Gastroesophageal sphincter (tissue), 4 donors: ENCODE measurements at places on chromosomes 4 and X.
A peak's percentile ranks its signal among the peaks of the same experiment; 100 is the strongest.

DNA sequence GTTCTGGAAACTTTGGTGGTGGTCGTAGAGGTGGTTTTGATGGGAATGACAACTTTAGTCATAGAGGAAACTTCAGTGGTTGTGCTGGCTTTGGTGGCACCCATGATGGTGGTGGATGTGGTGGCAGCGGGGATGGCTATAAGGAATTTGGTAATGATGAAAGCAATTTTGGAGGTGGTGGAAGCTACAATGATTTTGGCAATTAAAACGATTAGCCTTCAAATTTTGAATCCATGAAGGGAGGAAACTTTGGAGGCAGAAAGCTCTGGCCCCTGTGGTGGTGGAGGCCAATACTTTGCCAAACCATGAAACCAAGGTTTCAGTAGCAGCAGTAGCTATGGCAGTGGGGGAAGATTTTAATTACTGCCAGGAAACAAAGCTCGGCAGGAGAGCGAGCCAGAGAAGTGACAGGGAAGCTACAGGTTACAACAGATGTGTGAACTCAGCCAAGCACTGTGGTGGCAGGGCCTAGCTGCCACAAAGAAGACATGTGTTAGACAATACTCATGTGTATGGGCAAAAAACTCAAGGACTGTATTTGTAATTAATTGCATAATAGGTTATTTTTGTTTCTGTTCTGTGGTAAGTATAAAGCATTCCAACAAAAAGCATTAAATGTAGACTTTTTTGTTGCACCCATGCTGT, 23.2 kb upstream of the SOD3 start:
- ATAC-seq, result no peak

DNA sequence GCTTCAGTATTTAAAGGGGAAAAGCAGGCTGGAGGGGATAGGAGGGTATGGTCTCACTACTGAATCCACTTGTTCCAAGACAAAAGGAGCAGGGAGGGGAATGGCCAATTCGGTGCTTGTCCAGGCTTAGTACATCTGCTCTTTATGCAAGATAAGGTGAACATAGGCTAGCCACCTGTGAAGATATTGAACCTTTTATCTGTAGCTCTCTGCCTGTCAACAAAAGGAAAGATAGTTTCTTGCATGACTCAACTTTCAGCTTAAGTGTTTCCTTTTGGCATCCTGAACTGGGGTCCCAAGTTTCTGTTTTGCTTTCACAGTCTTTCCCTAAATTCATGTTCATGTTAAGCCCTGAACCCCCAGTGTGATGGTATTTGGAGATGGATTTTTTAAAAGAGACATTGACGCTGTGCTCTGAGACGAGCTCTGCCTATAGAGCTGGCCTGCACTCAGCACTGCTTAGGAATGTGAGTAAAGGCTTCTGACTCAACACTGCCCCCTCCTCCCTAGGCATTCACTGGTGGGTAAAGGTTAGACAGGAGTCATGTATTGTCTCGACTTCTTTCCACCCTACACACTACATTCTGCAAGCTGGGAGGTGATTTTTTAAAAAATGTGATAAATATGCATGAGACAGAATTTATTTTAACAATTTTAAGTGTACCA, 28.2 kb downstream of the FAM149A start:
- ATAC-seq, result no peak

DNA sequence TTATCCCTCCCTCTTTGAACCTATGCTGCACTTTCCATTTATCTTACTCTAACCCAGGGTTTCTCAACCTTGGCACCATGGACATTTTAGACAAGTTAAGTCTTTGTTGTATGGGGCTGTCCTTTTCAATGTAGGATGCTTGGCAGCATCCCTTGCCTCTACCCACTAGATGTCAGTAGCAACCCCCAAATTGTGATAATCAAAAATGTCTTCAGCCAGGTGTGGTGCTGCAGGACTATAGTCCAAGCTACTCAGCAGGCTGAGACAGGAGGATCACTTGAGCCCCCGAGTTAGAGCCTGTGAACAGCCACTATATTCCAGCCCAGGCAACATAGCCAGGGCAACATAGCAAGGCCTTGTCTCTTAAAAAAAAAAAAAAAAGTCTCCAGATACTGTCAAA, 7.0 kb downstream of the LRCH2 start:
- no peak for ATAC-seq

- no peak for ATAC-seq
Observed at GRCh38 chr4:171846232-171846631, 33.0 kb downstream of the GALNTL6 start.

- ATAC-seq, result no peak
Observed at GRCh38 chrX:38847206-38847902, 46.1 kb downstream of the MID1IP1 start.

- no peak for ATAC-seq
Observed at GRCh38 chr4:41678086-41678816, 70.3 kb downstream of the PHOX2B start.

GRCh38 chr4:109985993-109986974, 73.6 kb downstream of the EGF start:
- ATAC-seq, result no peak

GRCh38 chr4:128540122-128540521, 252.5 kb upstream of the PGRMC2 start:
- ATAC-seq, result no peak

- ATAC-seq, result peak; percentile 66
Observed at GRCh38 chrX:154409222-154409871, at the start of gene DNASE1L1. DNASE1L1 (minus strand) TSS chrX:154409254; CDS start chrX:154405568, 3,686 bp downstream.

- ATAC-seq, result no peak
Observed at GRCh38 chr4:1465173-1466033, 59.2 kb upstream of the NKX1-1 start.

GRCh38 chrX:122094611-122095010, 1047.2 kb downstream of the GLUD2 start:
- ATAC-seq, result no peak

GRCh38 chrX:131059246-131059645, 1.1 kb downstream of the ARHGAP36 start:
- ATAC-seq, result no peak

GRCh38 chrX:14359727-14360126, 169.6 kb upstream of the GLRA2 start:
- ATAC-seq, result no peak

GRCh38 chr4:63578383-63578782, 830.9 kb downstream of the TECRL start:
- no peak for ATAC-seq

DNA sequence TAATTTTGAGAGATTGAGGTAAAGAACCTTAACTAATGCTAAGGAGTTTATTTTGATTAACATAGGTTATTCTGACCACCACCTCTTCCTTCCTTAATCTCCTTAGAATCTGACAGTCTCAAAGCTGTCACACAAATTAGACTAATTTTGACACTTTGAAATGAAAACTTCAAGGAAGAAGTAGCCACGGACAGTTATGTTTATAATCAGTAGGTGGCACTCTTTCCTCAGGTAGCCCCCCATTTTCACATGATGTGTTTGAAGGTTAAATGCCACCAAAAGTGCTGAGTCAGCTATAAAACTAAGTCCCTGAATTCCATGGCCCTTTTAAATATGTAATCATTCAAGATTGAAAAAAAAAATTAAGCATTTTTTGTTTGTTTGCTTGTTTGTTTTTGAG, 22.4 kb downstream of the TMEM33 start:
- ATAC-seq, result no peak

- no peak for ATAC-seq
Observed at GRCh38 chr4:159178979-159179969, 76.4 kb downstream of the RAPGEF2 start.

DNA sequence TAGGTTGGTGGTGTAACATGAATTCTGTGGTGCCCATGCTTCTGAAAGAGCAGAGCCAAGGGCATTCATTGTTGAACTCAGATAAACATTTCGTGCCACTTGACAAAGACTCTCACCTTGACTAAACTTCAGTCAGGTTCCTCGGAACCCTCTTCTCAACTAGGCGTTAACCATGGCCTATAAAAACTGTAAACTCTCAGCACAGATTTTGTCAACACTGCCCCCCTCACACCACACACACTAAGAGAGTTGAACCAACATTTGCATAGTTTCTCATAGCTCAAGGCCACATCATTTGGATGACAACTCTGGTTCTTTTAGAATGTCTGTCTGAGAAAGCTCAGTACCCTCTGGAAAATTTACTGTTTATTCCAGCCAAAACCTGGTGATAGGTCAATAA, 28.1 kb downstream of the CASP6 start:
- ATAC-seq, result no peak

- ATAC-seq, result no peak
Observed at GRCh38 chr4:135359128-135359527, 1157.5 kb upstream of the PABPC4L start.

GRCh38 chr4:170682558-170683294, 593.0 kb upstream of the AADAT start:
- ATAC-seq, result no peak

GRCh38 chr4:158316264-158316663, 106.0 kb downstream of the TMEM144 start:
- no peak for ATAC-seq

DNA sequence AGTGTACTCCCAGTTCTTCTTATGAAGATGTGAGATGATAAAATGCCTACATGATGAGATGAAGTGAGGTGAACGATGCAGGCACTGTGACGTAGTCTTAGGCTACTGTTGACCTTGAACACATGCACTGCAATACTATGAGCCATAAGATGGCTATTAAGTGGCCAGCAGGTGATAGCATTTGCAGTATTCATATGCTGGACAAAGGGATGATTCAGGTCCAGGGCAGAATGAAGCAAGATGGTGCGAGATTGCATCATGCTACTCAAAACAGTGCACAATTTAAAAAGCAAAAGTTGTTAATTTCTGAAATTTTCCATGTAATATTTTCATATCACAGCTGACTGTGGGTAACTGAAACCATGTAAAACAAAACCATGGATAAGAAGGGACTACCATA, 781.4 kb downstream of the PCDH18 start:
- no peak for ATAC-seq

- no peak for ATAC-seq
Observed at GRCh38 chrX:100341142-100341510, 68.9 kb downstream of the PCDH19 start.

GRCh38 chrX:51494409-51494808, 2.0 kb downstream of the NUDT11 start:
- ATAC-seq, result no peak

DNA sequence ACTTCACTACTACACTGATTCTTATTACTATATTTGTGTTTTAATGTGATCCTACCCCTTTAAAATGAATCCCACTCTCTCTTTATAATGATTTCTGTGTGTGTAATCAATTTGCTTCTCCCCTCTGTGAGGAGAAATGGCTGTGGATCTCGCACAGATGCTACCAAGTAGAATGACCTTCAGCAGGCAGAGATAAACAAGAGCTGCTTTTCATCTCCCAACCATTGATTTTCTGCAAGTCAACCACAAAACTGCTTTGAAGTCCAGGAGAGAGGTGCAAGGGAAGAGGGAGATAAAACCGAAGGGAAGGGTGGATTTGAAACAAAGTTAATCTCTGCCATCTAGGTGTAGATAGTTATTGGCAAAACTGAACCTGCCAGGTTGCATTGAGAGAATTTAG, 141.6 kb downstream of the NPNT start:
- ATAC-seq, result no peak

GRCh38 chr4:38082424-38083385, 122.5 kb downstream of the PTTG2 start:
- peak; percentile 48 for ATAC-seq

GRCh38 chr4:11446155-11446811, 17.6 kb upstream of the HS3ST1 start:
- no peak for ATAC-seq

GRCh38 chrX:21153033-21153432, 221.2 kb upstream of the CNKSR2 start:
- peak; percentile 35 for ATAC-seq

DNA sequence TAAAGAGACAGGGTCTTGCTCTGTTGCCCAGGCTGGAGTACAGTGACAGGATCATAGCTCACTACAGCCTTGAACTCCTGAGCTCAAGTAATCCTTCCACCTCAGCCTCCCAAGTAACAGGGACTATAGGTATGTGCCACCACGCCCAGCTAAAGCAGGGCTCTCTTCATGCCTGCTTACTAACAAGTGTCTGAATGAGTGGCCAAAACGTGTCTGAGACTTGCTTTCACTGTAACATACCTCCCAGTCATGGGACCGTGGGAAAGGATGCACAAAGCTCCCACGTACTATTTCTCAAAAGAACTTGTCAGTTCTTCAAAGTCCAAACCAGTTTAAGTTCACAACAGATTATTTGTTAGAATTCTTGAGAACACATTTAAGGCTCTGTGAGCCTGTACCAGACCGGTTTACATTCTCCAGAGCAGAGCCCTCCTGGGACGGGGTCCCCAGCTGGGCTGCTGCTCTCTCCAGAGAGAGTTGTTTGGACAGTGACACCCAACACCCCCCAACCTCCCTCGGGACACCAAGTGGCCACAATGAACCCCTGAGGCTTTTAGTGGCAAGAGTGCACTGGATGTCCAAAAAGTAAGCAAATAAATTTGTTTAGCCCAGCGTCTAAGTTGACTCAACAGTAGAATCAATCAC, 24.1 kb downstream of the SH3KBP1 start:
- no peak for ATAC-seq
